Uterus (tissue), 4 donors: ENCODE measurements at places on chromosomes 1 and 21.

DNA sequence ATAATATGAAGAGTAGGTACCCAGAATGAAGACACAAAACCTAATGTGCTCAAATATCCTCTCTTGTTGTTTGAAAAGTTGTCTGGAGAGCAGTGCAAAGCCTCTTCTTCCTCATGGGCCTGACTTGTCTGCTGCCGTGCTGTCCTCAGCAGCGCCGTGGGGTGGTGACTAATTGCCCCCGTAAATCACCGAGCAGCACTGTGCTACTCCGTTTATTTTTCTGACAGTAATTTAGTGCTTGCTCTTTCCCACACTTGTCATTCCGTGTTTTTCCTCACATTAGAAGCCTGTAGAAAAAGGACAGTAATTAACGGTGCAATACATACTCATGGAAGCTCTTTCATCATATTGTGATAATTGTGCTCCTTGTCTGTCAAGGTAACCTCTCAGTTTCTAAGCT lies 114.8 kb upstream of the BARHL2 start:
- DNase-seq, result no peak

DNA sequence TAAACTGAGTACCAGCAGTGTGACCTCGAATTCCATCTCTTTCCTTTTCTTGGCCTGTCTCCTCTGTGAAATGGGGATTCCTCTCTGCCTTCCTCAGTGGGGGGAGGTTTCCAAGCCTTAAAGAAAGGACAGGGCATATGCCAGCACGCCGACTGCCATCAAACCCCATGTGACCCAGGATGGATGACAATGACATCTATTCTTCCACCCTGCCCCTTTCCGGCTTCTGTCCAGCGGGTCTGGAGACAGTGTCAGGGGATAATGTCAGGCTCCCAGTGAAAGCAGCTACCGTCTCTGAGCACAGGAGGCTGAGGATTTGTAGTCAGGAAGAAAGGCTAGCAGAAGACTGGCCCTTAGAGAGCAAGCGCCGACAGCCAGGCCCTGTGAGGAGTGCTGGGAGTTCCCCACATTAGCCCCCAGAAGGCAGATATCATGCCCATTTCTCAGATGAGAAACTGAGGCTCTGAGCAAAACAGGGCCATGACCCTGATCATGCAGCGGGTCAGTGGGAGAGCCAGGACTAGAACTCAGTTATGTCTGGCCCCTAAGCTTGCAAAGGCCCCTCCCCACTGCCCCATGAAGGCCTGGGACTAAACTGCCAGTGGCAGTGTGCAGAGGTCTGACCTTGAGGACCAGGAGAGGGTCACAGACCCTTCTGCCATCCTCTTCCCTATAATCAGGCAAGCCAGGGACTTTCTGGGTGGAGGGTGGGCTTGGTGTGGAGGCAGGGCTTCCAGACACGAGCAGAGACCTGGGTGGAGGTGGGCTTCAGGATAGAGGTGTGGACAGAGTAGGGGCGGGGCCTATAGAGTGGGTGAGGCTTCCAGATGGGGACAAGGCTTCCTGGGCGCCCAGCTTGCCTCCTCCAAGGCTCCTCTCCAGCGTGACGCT lies 30.1 kb downstream of the CDCA8 start:
- no peak for DNase-seq

- no peak for DNase-seq
Observed at GRCh38 chr21:36757196-36757595, 58.3 kb downstream of the SIM2 start.

GRCh38 chr1:201430776-201431175 lies 9.2 kb upstream of the TNNI1 start:
- DNase-seq, result no peak

GRCh38 chr1:201769966-201770365 lies 59.0 kb upstream of the IPO9 start:
- no peak for DNase-seq
